CD4-positive, alpha-beta T cell treated with Interleukin-17A for 1 hour (primary cell): ENCODE measurements at places on chromosomes 4 and X.
A peak's percentile ranks its signal among the peaks of the same experiment; 100 is the strongest.

DNA sequence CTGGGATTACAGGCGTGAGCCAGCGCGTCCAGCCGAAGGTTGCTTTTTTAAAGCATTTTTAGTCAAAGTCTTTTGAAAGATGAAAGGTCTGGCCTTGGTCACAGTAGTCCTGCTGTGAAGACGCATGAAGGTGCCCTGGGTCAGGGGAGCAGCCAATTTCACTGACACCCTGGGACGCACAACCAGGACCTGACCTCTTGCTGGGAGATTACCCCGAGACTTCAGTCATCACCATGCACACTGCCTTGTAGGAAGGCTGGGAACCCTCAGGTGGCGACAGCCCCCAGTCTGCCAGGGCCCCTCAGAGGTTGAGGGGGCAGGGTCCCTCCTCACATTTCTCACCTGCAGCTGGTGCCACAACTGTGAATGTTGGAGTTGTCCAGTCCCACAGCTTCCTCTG is 53.2 kb downstream of the CPLX1 start:
- no peak for DNase-seq

GRCh38 chr4:84530871-84531270 is 31.8 kb upstream of the NKX6-1 start:
- no peak for DNase-seq

DNA sequence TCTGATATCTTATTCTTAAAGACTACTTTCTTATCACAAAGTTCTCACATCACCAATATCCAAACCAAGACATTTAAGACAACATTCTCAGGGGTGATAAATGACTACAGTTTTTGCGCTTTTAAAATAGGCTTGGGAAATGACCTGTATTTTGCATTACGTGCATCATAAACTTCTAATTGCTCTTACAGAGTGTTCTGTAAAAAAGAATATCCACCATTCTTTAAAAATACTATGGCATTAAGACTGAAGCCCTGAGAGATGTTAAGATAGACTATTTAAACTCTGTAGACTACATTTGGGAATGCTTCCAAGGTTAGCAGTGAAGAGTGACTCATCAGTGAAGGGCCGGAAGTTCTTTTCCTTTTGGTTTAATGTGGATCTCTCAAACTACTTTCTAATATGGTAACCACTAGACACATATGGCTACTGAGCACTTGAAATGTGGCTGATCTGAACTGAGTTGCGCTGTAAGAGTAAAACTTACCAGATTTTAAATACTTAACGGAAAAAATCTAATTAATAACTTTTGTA is 518.8 kb upstream of the FTHL17 start:
- no peak for DNase-seq

GRCh38 chrX:98939456-98939855 is 1470.6 kb downstream of the PCDH19 start:
- DNase-seq = no peak

GRCh38 chrX:110401135-110401534 is 42.5 kb downstream of the RTL9 start:
- peak; percentile 12 for DNase-seq

DNA sequence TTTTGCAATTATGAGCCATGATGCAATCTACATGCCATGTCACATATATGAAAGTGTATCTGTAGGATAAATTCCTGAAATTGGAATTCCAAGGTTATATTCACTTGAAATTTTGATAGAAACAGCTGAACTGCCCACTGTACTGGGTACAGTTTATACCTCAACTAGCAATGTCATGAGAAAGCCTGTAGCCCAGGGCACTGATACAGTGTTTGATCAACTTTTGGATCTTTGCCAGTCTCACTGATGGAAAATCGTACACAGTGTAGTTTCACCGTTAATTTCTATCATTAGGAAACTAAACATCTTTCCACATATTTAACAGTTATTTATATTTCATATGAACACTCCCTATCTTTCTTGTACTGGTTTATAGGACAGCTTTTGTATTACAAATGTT is 34.2 kb downstream of the TAPT1 start:
- DNase-seq = no peak

DNA sequence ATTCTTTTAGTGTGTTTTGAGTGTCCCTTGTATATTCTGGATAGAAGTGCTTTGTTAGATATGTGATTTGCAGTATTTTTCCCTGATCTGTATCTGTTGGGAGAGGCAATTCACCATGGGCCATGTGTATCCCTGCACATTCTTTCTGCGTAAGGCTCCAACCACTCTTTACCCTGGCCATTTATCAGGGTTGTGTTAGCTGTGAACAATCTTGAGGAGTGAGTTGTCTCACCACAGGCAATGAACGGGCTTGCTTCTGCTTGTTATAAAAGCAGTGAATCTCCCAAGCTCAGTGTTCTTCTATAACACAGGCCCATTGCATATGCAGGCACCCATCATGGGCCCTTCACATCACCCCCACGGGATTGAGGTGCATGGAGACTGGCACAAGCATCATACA is 18.9 kb upstream of the SMIM10 start:
- no peak for DNase-seq

DNA sequence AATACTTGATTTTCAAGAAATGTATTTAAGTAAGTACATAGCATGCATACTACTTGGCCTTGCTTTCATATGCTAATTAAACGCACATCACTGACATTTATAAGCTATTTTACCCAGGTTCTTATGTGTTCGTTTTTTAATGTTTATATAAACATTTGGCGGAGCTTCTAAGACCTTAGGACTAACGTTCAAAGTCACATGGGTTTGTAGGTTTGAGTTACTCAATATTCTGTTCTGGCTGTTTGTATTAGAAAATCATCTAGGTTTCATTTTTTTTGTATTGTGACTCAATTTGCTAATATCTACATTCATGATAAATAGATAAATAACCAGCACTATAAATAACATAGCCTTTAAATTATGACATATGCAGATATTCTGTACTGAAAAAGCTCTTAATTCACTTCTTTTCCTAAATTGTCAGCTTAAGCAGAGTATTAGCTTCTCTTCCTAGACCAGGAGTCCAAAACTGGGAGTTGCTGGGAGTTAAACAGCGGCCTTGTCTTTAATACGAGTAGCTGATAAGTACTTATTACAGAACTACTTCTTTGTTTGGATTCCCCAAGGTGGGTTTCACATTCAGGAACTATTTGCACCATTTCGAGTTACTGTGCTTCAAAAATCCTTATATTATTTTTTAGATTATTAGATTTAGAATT is 42.0 kb downstream of the GUCY1B1 start:
- DNase-seq = no peak
